ENCODE measurements at places on chromosomes 3 and 15. TPM values are rescaled to one million over a fixed set of nuclear protein-coding genes. Genes with fewer than 3 reads are reported as not detected.

GRCh38 chr3:13229273-13229949 lies 156.2 kb upstream of the IQSEC1 start:
- no peak for DNase-seq

GRCh38 chr3:168722091-168722490 lies 626.4 kb upstream of the GOLIM4 start:
- no peak for DNase-seq

DNA sequence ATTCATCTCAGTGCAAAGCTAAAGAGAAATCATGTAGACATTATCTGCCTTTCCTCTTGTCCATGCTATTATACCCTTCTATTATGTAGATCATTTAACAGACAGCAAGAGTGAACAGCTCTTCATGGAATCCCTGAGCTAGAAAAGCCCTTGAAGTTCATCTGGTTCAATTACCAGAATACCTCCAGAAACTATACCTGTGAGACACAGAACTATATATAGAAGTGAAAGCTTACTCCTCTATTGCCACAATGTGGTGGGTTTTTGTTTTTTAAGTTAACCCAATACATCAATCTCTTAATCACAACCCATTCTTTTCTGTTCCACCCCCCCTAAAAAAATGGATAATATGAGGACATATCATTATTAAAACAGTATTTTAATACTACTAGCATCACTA lies 347.7 kb downstream of the PLCL2 start:
- no peak for DNase-seq

DNA sequence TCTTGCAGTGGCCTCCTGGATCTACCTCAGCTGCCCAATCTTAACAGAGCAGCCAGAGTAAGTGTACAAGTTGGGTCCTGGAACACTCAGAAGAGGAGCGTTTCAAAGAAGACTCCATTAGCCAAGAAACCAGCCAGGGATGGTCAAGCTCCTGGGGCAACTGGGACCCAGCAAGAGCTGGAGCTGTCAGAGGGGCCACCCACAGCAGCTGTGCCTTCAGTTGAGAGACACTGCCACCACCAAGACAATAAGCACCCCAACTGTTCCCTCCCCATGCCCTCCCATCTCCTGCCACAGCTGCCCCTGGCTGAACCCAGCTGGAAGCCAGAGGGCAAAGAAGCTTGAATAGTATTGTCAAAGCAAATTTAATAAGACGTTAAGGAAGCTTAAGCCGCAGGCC lies 110.6 kb upstream of the TLE3 start:
- DNase-seq: no peak

GRCh38 chr3:157066335-157067098 lies 93.4 kb downstream of the CCNL1 start:
- DNase-seq: no peak

- no peak for DNase-seq
Measured at GRCh38 chr3:187247398-187247797, 44.1 kb downstream of the MASP1 start.

The AHSG gene
- not detected for polyA plus RNA-seq

The KBTBD13 gene
- polyA plus RNA-seq: 2.0 TPM

The ADGRG7 gene
- polyA plus RNA-seq: not detected

Measured in forelimb muscle (tissue), 1 donor.